Stimulated activated CD8-positive, alpha-beta memory T cell treated with anti-CD3 and anti-CD28 coated beads, Interleukin-7, amount 100 ng/mL, for 1 hour (primary cell): ENCODE measurements at places on chromosomes 7 and 10.

GRCh38 chr10:103467406-103467805 is 8.7 kb upstream of the CALHM1 start:
- no peak for DNase-seq

DNA sequence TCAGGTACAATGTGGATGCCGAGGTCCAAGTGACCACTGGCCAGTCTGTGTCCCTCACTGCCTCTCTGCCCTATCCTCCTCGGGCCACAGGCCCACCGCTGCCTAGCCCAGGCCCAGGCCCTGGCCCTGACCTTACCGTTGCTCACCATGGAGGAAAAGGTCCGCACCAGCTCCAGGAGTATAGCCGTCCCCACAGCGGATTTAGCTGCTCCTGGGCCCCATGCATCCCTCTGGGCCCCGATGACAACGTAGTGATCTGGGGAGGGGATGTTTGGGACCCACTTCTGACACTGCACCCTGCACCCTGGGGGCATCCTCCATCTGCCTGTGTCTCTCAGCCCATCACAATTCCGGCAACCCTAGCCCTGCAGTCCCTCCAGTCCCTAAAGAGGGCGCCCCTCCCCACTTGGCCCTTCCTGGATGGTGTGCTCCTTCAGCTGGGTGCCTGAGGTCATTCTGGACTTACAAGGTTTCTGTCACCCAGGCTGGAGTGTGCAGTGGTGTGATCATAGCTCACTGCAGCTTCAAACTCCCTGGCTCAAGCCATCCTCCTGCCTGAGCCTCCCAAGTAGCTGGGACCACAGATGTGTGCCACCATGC is 12.1 kb downstream of the TFR2 start:
- no peak for DNase-seq

- no peak for DNase-seq
These were observed 76.0 kb upstream of the GRB10 start for GRCh38 chr7:50858528-50859245.

GRCh38 chr10:79229071-79229541 is 118.2 kb upstream of the PPIF start:
- DNase-seq = no peak

GRCh38 chr10:103277713-103278536 is 987 bp downstream of the INA start:
- DNase-seq = no peak

DNA sequence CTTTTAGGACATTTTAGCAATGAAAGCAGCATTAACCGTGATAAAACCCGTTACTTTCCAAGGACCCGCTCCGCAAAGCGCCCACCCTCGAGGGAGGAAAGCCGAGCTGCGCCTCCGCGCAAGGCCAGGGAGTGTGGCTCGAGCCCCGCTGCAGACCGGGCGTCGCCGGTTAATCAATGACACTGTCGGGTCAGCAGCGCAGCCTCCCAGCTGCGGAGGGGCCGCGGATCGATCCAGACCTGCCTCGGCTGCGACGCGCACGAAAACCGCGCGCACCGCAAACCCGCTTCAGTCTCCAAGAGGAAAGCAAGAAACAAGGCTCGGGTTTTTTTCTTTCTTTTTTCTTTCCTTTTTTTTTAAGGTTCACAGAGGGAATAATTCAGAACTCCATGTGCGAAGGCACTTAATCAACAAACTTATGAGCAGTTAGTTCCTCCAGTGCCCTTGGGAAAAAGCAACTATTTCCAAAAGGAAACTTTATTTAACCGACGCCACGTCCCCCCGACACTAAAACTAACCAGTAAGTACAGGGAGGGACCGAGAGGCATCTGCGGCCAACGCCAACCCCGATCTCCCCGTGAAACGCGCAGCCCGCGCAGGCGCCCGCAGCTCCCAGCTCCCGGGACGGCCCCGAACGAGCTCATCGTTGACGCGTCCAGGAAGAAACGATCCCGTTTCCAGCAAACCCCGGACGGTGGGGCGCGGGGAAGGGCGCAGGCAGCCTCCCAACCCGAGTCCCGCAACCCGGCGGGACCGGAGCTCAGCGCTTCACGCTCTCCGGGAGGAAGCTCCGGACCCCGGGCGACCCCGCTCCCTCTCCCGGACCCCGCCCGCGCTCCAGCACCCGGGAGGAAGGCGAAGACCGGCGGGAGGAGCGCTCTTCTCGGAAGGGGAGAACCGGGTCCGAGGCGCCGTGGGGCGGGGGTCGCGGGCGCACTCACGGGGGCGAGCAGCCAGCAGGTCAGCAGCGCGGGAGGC is 598 bp downstream of the VIPR2 start:
- no peak for DNase-seq

DNA sequence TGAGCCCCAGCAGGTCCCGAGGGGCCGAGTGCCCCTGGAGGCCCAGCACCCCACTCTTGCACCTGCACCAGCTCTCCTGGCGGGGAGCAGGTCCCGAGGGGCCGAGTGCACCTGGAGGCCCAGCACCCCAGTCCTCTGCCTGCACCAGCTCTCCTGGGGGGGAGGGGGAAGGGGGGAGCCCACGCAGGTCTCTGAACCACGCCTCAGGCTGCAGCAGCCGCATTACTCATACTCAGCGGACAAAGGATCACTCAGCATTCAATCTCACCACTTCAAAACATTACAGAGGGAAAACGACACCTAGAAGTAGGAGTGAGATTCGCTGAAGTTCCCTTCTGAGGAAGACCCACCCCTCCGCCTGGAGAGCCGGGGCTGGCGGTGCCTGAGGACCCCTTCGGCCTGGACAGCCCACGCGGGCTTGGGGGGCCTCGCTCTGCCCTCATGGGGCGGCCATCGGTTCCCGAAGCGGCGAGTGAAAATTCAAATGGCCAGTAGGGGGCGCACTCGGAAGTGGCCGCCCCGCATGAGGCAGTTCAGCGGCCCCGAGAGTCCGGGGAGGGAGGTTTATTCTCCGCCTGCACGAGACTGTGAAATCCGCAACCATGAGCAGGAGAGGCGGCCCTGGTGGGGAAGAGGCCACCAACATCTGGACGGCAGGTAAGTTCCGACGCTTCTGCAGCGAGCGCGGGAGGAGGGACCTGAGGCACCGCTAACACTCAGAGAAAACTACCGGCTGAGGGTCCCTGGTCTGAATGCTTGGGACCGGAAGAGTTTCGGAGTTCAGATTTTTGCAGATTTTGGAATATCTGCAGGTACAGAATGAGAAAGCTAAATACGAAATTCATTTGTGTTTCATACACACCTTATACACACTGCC is 1.1 kb upstream of the GPER1 start:
- peak; percentile 42 for DNase-seq

DNA sequence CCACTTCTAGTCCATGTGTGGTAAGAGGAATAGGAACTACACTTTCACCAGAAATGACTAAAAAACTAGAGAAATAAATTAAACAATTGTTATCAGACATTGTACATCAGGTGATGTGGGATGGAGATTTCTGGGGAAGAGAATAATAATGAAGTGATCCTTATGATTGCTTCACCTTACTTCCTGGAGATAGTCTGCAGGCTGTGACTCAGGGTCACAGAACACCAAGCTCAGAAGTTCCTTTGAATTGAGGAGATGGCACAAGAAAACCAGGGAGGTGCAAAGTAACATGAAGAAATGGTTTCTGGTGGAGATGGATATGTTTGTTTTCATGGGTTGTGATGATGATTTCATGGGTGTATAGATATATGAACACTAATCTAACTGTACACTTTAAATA is 44.5 kb downstream of the ZWINT start:
- DNase-seq = no peak

DNA sequence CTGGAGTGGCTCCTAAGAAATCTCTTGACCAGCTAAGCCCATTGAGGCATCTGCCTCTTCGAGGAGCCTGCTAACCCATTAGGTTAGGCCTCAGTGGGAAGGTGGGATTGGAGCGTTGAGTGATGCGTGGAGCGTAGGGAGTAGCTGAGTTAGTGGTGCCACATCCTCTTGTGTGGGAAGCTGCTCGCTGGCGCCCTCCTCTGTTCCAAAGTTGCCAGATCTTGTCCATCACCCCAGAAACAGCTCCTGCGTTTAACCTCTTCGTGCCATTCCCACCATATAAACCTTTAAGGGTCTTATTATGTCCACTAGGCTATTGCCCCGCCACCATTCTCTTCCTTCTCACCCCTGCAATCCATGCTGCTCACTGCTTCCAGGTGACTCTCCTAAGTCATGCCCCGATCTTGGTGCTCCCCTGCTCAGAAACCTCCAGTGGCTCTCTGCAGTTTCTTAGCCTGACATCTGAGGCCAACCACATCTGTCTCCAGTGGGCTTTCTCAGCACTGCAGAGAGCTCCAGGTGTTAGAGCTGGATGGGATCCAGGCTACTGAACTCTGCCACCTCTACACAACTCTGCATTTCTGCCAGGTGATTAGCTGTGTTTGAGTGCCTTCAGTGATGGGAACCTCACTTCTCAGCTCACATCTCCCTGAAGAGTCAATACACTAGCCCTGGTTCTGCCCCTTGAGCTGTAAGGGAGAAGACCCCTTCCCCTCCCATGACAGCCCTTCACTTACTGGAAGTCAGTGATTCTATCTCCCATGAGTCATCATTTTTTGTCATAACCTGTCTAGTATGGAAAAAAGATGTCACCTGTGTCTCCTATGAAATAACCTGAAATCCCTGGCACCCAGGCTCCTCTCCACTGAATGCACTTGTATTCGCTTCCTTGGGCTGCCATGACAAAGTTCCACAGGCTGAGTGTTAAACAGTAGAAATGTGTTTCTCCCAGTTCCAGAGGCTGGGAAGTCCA is 65.0 kb upstream of the FGFR2 start:
- DNase-seq = no peak

- DNase-seq = no peak
These were observed 20.0 kb downstream of the KIAA1549 start for GRCh38 chr7:138961159-138961558.

GRCh38 chr7:137342265-137342664 is 1.3 kb downstream of the PTN start:
- DNase-seq = no peak

DNA sequence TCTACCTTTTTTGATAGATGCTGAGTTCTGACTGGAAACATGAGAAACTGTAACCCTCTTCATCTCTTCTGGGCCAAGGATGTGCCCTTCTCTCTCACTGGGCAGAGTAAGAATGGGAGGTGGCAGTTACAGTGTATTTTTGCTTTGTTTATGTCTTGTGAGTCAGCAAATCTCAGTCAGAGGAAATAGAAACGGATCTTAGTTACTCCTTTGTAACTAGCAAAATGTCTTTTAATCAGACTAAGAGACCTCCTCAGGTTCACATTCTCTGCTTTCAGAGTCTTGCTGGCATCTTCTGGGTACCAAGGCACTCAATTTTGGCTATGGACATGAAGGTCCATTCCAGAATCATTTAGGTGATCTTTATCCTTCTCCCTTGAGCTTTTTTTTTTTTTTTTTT is 70.9 kb downstream of the HHEX start:
- DNase-seq = no peak

DNA sequence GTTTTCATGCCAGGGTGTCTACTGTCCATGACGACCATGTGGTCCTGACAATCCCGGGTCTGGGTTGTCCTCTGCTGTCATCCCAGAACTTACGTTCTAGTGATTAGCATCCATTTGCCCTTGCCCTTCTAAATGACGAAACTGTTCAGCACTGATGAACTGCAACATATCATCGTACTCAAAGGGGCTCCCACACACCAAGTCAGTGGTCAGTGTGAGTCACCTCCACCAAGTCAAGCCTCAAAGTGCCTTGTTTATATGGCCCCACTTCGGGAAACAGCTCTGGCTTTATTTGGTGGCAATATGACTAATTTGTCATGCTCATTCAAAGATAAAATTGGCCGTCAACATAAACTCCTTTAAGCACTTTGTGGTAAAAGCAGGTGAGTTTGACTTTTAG is 110.7 kb downstream of the FRMD4A start:
- DNase-seq = no peak

DNA sequence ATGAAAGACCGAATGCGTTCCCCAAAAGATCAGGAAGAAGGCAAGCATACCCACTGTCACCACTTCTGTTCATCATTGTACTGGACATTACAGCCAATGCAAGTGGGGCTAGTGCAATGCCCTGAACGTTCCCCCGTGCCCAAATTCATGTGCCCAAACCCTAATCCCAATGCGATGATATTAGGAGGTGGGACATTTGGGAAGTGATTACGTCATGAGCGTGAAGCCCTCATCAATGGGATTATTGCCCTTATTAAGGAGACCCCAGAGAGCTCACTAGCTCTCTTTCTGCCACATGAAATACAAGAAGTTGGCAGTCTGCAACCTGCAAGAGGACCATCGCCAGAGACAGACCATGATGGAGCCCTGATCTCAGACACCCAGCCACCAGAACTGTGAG is 511.4 kb upstream of the TPK1 start:
- no peak for DNase-seq

- DNase-seq = no peak
These were observed 259.0 kb downstream of the PHTF2 start for GRCh38 chr7:78057571-78057970.

DNA sequence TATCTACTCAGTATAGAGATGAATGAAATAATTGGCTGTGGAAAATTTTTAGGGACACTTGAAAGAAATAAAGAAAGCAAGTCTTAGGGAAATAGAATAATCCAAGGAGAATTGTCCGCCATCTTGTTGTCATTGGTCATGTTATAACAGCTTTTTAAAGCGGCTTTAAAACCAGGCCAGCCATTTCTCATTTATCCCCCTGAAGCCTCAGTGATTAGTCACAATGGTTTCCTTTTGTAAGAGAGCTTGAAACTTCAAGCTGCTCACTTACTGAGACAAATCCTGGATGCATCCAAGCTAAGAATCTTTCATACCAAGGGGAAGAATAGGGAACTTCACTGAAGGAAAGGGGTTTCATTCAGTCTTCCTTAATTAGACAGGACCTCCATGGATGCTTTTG is 67.9 kb downstream of the SGCE start:
- DNase-seq = no peak

- DNase-seq = no peak
These were observed 1211.3 kb downstream of the REEP3 start for GRCh38 chr10:64732372-64732957.

DNA sequence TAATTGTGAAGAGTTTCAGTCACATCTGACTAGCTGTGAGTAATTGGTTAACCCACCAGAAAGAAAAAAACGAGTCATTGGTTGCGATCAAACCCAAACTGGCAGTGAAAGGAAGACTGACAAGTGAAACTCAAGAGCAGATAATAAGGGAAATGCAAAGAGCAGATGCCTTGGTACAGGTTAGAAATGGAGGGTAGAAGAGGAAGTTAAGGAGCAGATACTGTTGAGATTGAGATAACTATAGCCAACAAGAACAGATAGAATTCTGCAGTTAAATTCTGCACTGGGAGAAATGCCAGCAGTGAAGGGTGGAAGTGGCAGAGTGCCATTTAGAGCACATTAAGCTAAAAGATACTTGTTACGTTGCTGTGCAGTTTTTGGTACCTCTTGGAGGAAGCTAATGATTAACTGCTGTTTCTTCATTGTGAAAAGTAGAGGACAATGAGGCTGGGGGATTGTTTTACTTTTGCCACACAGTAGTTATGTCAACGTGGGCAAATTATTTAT is 65.8 kb downstream of the CDK13 start:
- DNase-seq = no peak

GRCh38 chr10:35855155-35855947 is 213.3 kb upstream of the FZD8 start:
- no peak for DNase-seq

GRCh38 chr10:78292982-78293865 is 259.6 kb downstream of the RPS24 start:
- DNase-seq = no peak
